H9 (cell line): ENCODE measurements at places on chromosomes 11 and 22. TPM values are rescaled to one million over a fixed set of nuclear protein-coding genes. Genes with fewer than 3 reads are reported as not detected.
A peak's percentile ranks its signal among the peaks of the same experiment; 100 is the strongest.

Gene C11orf42
- total RNA-seq: not detected in 2 replicates

Gene PDE3B
- total RNA-seq: 6.6 and 7.2 TPM in 2 replicates

Gene NCAM1
- 2.2 and 2.5 TPM in 2 replicates for total RNA-seq

Gene HTR3B
- not detected in 2 replicates for total RNA-seq

Gene DEFB108B
- not detected in 2 replicates for total RNA-seq

Gene MS4A6E
- total RNA-seq: not detected in 2 replicates

Gene CSKMT
- 49.2 and 51.5 TPM in 2 replicates for total RNA-seq

- no peaks in the 10 kb centered on the region for H3K27me3 ChIP-seq
- H3K4me3 ChIP-seq: no peak overlapping the region
- DNase-seq: peak; percentile 44
These were observed 4.9 kb upstream of the TCN2 start for GRCh38 chr22:30602049-30602448.

DNA sequence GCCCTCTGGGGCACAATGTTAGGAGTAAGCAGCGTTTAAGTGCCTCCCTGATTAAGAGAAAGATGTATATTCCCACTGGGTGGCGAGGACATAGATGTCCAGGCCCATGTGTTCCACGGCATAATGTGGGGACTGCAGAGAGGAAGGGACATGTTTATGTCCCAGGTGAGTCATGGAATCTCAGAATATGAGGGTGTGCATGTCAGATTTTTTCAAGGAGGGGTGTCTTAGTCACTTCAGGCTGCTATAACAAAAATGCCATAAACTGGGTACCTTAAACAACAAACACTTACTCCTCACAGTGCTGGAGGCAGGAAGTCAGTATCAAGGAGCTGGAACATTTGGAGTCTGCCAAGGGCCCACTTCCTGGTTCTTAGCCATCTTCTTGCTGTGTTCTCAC is 55.1 kb downstream of the BCR start:
- no peaks in the 10 kb centered on the region for H3K27me3 ChIP-seq
- H3K27ac ChIP-seq: no peak overlapping the region
- H3K36me3 ChIP-seq: peaks cover 25% of the 10 kb centered on the region
- DNase-seq: no peak

- peaks cover 4% of the 10 kb centered on the region; the same call in 1 of the 2 replicates for H3K4me1 ChIP-seq
- DNase-seq: no peak
- H3K27me3 ChIP-seq: no peaks in the 10 kb centered on the region
- no peaks in the 10 kb centered on the region for H3K36me3 ChIP-seq
- H3K4me3 ChIP-seq: no peak overlapping the region
- H3K27ac ChIP-seq: no peak overlapping the region
These were observed 55.8 kb upstream of the RRAS2 start for GRCh38 chr11:14414470-14415461.

GRCh38 chr11:29483831-29484230 is 533.0 kb downstream of the KCNA4 start:
- H3K27me3 ChIP-seq: no peaks in the 10 kb centered on the region
- no peak overlapping the region for H3K27ac ChIP-seq
- DNase-seq: no peak

DNA sequence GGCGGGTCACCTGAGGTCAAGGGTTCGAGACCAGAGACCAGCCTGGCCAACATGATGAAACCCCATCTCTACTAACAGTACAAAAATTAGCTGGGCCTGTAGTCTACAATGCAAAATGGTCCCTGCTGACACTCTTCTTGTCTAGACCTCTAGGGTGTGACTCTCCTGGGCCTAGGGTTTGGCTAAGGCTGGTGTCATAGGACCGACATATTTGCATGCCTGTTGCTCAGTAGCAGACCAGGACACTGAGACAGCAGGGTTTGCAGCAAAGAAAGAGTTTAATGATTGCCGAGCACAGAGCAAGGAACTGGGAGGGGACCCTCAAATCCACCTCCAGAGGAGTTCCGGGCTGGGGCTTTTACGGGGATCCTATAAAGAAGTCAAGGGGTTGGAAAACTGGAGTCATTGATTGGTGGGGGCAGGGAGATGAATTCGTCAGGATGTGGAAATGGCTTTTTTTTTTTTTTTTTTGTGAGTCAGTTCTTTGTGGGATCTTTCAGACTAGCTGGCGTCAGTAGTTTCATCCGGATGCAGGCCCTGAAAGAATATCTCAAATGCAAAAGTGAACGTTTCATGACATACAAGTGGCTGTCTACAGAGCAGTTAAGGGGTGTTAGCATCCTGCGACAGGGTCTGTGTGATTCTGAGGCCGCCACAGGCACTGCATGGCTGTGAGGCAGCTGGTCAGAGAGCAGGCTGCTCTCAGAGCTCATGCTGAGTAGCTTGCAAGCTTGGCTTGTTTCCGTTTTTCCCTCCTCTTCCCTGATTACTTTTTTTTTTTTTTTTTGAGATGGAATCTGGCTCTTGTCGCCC is 27.2 kb upstream of the A4GALT start:
- no peak overlapping the region for H3K27ac ChIP-seq
- no peaks in the 10 kb centered on the region for H3K36me3 ChIP-seq
- H3K4me1 ChIP-seq: no peaks in the 10 kb centered on the region; the same call in 1 of the 2 replicates
- H3K4me3 ChIP-seq: no peak overlapping the region
- DNase-seq: no peak

- H3K4me3 ChIP-seq: no peak overlapping the region
- H3K36me3 ChIP-seq: no peaks in the 10 kb centered on the region; the same call in 1 of the 3 replicates
- no peak overlapping the region for H3K27ac ChIP-seq
- H3K4me1 ChIP-seq: peaks cover 2% of the 10 kb centered on the region; the same call in 1 of the 2 replicates
- no peaks in the 10 kb centered on the region for H3K27me3 ChIP-seq
These were observed 87.7 kb upstream of the HORMAD2 start for GRCh38 chr22:29992341-29993275.

- no peaks in the 10 kb centered on the region for H3K4me1 ChIP-seq
- DNase-seq: no peak
- no peaks in the 10 kb centered on the region for H3K27me3 ChIP-seq
- no peaks in the 10 kb centered on the region for H3K36me3 ChIP-seq
- H3K27ac ChIP-seq: no peak overlapping the region
These were observed 2.4 kb downstream of the PHF21A start for GRCh38 chr11:46118702-46119351.

DNA sequence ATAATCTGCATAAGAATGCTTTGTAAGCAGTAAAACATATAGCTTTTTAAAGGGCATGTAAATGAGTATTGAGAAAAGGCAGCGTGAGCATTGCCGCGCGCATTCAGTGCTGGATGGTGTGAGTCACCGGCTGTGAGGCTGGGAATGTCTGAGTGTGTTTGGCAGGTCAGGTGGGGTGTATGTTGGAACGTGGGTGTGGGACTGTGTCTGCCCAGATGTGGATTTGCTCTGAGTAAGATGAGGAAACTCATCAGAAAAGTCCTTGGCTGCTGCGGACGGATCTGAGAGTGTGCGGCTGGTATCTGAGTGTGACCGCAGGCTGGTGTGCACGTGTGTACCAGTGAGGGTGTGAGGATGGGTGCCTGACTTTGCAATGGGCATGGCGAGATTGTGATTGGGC is 66.2 kb upstream of the NECTIN1 start:
- no peak overlapping the region for H3K27ac ChIP-seq
- peaks cover 8% of the 10 kb centered on the region; the same call in 1 of the 2 replicates for H3K4me1 ChIP-seq
- H3K27me3 ChIP-seq: peaks cover 5% of the 10 kb centered on the region; the same call in 1 of the 2 replicates

DNA sequence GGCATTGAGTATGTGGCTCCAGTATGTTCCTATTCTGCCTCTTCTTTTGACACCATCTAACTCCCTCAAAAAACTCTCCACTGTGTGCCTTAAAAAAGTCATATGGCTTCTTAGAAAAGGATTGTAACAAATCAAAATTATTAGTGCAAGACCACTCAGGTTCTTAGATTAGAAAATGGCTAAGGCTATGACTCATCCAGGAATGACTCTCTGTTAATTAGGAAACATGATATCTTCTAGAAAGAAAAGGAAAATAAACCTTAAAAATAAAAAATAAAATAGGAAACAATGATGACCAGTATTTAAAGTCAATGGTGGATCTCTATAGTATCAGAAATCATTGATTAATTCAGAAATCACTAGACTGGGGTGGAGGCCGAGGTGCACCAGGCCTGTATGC is 21.7 kb downstream of the SLC25A17 start:
- no peak for DNase-seq
- H3K36me3 ChIP-seq: peaks cover 3% of the 10 kb centered on the region; the same call in 2 of the 3 replicates
- H3K27ac ChIP-seq: no peak overlapping the region
- H3K27me3 ChIP-seq: no peaks in the 10 kb centered on the region

DNA sequence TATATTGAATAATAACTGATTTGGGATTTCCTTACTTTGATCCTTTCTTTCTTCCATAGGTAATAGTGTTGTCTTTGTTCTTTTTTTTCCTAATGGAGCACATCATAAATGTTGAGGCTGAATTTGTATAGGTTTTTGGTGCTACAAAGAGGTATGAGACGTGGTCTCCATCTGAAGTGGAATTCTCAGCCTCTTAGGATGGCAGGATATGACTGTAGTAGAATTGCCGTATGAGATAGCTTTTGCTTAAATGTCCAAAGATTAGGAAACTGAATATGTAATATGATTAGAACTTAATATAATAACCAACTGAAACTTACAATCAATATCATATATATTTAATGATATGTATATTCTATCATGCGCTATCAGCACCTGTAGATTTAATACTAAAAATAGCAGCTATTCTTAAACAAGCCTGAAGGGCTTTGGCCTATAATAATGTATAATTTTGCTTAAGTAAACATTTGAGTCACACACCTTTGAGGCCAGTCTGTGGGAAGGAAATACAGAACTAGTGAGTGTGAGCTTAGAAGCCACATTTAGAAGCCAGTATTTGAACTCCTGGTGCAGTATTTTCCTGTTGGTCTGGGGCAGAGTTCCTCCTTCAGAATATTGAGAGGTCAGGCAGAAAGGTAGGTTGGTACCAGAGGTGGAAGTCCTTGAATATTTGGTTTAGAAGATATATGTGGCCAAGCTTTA is 62.6 kb downstream of the SWAP70 start:
- no peak overlapping the region for H3K27ac ChIP-seq
- no peak overlapping the region for H3K4me3 ChIP-seq
- no peaks in the 10 kb centered on the region for H3K4me1 ChIP-seq
- H3K36me3 ChIP-seq: peaks cover 26% of the 10 kb centered on the region
- H3K27me3 ChIP-seq: no peaks in the 10 kb centered on the region

DNA sequence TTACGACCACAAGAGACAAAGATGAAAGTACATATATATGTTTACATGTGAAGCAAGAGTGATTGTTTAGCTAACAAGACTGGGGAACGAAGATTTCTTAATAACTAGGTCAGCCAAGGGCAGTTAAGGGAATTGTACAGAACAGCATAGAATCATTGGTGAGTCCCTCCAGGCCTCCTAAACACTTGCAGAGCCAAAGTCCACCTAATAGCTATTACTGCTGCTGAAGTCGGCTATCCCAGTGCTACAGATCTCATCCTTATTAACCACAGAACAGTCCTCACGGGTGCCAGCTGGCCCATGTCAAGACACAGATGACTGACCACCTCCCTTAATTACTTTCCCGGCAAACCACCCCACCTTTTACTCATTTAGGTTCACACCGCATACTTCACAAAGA is 68.5 kb upstream of the OPCML start:
- H3K27me3 ChIP-seq: no peaks in the 10 kb centered on the region
- H3K4me3 ChIP-seq: no peak overlapping the region
- no peak for DNase-seq
- peaks cover 6% of the 10 kb centered on the region for H3K4me1 ChIP-seq

DNA sequence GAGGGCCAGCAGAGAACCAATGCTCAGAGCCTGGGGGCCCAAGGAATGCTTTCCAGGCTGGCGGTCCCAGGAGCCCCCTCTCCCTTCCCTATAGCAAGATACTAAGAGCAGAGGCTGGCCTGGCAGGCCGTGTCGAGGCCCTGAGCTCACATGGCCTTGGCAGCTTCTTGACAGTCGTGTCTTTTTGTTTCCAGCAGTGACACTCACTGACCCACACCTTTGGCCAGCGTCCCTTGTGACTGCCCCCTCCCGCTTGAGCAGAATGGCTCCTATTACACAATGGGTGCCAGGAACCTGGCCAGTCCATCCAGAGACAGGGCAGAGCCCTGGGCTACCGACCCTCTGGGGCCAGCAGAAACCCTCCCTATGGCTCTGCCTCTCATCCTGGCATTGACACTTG is 6.4 kb upstream of the CCND1 start:
- no peak for DNase-seq
- no peaks in the 10 kb centered on the region for H3K4me1 ChIP-seq
- H3K36me3 ChIP-seq: peaks cover 4% of the 10 kb centered on the region; the same call in 2 of the 3 replicates
- H3K4me3 ChIP-seq: no peak overlapping the region

DNA sequence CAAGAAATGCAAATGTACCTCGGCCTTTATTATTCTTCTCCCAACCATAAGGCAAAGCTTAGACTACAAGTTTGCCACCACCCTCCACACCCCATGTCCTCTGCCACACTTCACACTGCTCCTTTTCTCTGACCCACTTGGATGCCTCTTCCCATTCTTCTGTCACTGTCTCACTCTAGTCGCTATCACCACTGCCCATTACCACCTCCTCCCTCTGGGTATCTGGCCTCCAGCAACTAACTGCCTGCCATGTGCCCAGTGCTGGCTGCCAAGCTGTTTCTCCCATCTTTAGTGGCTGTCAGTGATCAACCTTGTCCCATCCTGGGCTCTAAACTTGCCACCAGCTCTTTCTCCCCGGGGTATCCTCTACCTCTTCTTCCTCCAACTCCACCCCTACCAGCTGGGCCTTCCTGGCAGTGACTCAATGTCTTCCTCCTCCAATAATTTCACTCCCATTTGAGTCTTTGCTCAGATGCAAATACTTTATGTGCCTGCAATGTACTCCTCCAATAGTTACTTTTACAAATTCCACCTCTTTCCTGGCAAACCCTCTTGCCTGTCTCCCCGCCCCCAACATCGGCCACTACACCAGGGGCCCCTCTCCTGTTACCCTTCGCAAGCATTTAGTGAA is 20.1 kb upstream of the KDM2A start:
- H3K4me1 ChIP-seq: no peaks in the 10 kb centered on the region; the same call in 1 of the 2 replicates
- no peaks in the 10 kb centered on the region for H3K27me3 ChIP-seq
- DNase-seq: no peak
- no peak overlapping the region for H3K27ac ChIP-seq
- no peaks in the 10 kb centered on the region for H3K36me3 ChIP-seq
- no peak overlapping the region for H3K4me3 ChIP-seq

- no peaks in the 10 kb centered on the region for H3K4me1 ChIP-seq
- H3K27ac ChIP-seq: no peak overlapping the region
- DNase-seq: no peak
These were observed 67.9 kb downstream of the ENTHD1 start for GRCh38 chr22:39825661-39826102.

DNA sequence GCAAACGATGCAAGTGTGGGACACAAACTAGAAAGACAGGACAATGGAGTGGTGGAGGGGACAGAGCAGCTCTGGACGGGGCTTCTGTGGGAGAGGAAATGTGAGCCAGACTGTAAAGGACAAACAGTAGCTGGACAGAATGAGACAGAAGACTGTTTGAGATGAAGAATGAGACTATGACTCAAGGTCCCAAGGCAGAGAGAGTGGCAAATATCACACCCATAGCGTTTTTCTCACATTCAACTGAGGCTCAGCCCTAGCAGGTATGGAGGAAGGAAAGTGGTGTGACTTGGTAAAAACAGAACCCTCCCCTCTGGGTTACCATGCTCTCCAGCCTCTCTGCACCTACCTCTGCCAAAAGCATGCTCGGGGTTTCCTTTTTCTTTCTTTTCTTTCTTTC is 96.5 kb downstream of the RPL27A start:
- H3K27ac ChIP-seq: no peak overlapping the region
- H3K36me3 ChIP-seq: no peaks in the 10 kb centered on the region
- no peaks in the 10 kb centered on the region for H3K27me3 ChIP-seq
- H3K4me1 ChIP-seq: no peaks in the 10 kb centered on the region
- no peak overlapping the region for H3K4me3 ChIP-seq

GRCh38 chr11:123483466-123483865 is 53.4 kb downstream of the GRAMD1B start:
- peaks cover 2% of the 10 kb centered on the region; the same call in 1 of the 2 replicates for H3K4me1 ChIP-seq
- no peak overlapping the region for H3K4me3 ChIP-seq
- H3K27ac ChIP-seq: no peak overlapping the region
- peaks cover 17% of the 10 kb centered on the region for H3K36me3 ChIP-seq
